ENCODE measurements at places on chromosomes 12 and 14.

DNA sequence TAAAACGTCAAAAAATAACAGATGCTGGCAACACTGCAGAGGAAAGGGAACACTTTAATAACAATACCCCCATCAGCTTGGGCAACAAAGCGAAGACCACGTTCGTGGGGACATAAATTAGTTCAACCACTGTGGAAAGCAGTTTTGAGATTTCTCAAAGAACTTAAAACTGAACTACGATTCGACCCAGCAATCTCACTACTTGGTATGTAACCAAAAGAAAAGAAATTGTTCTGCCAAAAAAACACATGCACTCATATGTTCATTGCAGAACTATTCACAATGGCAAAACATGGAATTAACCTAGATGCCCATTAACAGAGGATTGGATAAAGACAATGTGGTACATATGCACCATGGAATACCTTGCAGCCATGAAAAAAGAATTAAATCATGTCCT, 81.2 kb upstream of the RAP1B start:
- no peak for DNase-seq

GRCh38 chr14:60188115-60188514, 22.9 kb upstream of the DHRS7 start:
- peak; percentile 25 for DNase-seq

GRCh38 chr14:65961004-65961403, 525.2 kb upstream of the CCDC196 start:
- peak; percentile 57 for DNase-seq

DNA sequence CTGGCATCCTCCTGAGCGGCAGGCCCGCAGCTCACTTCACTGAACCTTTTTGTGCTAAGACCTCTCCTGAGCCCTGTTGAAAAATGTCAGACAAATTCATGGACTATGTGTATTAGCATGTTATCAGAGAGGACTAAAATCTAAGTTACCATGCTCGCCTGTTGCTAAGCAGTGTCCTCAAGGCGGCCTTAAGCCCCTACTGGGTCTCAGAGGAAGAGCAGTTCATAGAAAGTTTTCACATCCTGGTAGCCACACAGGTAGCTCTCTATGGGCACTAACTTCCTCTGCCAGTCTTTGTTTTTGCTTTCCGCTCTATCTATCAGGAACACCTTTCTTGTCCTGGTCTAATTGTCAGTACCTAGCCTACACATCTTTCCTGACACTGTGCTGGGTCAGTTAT, 306.6 kb upstream of the MIS18BP1 start:
- DNase-seq, result no peak

- no peak for DNase-seq
These were observed 76.7 kb upstream of the ELK3 start for GRCh38 chr12:96117460-96117859.

DNA sequence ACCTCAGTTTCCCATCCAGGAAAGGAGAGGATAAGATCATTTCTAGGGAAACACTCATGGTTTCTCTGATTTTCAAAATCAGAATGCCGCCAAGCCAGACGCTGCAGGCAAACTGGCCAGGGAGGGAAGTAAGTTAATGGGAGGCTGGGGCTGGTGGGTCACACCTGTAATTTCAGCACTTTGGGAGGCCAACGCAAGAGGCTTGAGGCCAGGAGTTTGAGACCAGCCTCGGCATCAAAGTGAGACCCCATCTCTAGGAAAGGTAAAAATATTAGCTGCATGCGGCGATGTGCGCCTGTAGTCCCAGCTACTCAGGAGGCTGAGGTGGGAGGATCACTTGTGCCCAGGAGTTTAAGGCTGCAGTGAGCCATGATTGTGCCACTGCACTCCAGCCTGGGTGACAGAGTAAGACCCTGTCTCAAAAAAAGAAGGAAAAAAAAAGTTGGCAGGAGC, 587 bp downstream of the SELPLG start:
- no peak for DNase-seq

DNA sequence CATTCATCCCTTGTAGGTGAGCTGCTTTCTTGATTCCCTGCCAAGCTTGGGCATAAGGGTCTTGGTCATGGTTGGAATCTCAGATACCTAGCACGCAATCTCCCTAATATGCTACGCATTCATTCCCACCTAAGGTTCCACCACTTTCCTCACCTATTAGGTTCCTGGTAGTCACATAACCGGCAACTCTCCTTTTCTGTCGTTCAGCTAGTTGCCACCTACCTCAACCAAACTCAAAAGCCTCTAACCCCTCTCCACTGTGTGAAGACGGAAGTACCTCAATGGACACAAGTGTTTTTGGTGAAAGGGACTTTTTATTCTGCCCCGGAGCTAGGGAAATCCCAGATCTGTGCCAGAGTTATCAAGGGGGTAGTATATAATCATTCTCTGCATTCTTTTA, 1.3 kb upstream of the TBC1D15 start:
- no peak for DNase-seq

DNA sequence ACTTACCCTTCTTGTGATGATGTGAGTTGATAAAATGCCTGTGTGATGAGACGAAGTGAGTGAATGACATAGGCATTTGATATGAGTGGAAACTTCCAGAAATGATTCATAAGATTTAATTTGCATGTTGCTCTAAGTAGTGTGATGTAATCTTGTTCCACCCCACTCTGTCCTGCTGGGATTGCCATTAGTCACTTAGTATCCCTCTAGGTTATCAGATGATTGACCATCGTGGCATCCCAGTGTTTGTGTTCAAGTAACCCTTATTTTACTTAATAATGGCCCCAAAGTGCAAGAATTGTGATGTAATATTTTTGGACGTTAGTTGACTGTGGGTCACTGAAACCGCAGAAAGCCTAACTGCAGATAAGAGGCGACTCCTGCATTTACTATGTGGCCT, 214.4 kb upstream of the DIO2 start:
- DNase-seq, result no peak

- peak; percentile 44 for DNase-seq
These were observed 1.0 kb downstream of the CACNA2D4 start for GRCh38 chr12:1917172-1918070.

GRCh38 chr14:65879248-65880009, 466.9 kb downstream of the FUT8 start:
- peak; percentile 6 for DNase-seq

DNA sequence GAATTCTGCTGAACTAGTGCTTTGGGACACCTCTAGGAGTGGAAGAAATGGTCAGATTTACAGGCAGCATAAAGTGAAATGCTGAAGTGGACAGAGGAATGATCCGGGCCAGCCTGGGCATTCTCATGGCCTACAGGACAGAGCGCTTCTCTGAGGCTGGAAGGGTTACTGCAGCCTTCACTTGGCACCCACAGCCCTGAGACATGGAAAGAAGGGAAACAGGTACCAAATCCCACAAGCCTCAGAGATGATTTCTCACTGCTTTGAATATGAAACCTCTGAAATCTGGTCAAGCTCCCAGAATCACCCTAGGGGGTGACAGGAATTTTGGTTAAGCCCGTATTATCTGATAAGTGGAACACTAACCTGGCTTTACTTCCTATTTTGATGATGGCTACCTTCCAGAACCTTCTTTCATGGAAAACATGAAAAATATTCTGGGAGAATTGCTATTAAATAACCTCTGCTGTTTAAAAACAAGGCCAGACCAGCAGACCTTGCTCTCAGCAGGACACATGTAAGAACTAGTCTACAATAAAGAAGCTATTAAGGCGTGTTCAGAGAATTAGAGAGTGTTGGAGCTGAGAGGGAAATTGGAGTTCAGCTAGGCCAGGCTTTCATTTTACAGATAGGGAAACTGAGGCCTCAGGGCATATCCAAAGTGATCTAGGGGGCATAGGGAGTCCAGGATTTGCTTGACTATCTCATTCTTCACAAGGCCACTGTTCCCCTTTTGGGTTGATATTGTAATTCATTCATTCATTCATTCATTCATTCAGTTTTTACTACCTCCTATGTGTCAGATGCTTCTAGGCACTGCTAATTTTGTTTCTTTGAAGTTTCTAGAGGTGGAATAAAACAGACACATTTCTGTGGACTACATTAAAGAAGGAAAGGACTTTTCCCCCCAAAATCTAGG, 281.5 kb downstream of the ZFP36L1 start:
- no peak for DNase-seq

DNA sequence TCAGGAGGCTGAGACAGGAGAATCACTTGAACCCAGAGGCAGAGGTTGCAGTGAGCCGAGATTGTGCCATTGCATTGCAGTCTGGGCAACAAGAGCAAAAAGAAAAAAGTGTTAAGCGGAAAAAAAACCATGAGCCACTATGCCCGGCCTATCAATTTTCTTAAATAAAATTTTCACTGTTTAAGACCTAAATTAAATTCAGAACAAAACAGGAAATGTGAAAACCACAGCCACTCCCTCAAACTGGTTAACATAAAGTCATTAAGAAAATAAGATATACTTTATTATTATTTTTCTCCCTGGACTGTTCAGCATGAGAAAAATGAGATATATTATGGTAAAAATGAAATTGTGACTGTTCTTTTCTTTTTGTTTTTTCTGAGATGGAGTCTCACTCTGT, 44.6 kb upstream of the GCH1 start:
- no peak for DNase-seq

- DNase-seq, result no peak
These were observed 102.5 kb upstream of the PTPRB start for GRCh38 chr12:70739756-70740155.

GRCh38 chr12:97756066-97756666, 293.6 kb downstream of the RMST start:
- no peak for DNase-seq

- DNase-seq, result peak; percentile 41
These were observed 9.9 kb downstream of the BCL7A start for GRCh38 chr12:122031342-122032216.

GRCh38 chr14:68811171-68811570, 18.3 kb upstream of the ZFP36L1 start:
- DNase-seq, result no peak

- DNase-seq, result no peak
These were observed 39.8 kb downstream of the TMTC3 start for GRCh38 chr12:88181881-88182280.

DNA sequence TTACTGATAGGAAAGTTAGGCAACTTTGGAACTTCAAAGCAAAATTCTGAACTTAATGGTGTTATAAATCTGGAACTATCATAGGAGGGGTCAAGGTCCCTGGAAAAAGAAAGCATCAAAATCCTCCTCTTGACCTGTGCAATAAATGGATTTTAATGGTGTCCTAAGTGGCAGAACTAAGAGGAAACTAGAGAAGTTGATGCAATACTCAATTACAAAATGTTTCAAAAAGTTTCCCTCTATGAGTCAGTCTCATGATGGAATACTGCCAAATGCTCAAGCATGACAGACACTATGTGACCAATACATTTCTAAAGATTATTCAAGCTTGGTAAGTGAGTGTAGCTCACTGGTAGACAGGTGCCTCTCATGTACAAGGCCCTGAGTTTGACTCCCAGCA, 47.7 kb upstream of the ERGIC2 start:
- DNase-seq, result peak; percentile 59

GRCh38 chr12:115230606-115231005, 546.6 kb upstream of the TBX3 start:
- DNase-seq, result no peak

DNA sequence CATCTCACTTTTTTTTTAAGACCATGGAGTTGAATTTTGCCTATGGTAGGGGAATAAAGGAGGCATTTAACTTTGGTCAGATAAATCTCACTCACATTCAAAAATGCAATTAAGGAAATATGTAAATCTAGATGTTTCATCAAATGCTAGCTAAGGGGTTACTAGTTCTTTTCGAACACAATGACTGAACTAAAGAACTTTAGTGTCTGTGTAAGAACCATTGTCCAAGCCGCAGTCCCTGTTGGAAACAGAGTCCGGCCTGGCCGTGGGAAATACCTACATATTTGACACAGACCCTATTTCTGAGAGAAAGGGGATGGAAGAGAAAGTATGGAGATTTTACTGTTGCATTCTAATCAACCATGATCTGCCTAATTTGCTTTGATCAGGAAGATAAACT, 17.4 kb downstream of the LGR5 start:
- DNase-seq, result no peak

DNA sequence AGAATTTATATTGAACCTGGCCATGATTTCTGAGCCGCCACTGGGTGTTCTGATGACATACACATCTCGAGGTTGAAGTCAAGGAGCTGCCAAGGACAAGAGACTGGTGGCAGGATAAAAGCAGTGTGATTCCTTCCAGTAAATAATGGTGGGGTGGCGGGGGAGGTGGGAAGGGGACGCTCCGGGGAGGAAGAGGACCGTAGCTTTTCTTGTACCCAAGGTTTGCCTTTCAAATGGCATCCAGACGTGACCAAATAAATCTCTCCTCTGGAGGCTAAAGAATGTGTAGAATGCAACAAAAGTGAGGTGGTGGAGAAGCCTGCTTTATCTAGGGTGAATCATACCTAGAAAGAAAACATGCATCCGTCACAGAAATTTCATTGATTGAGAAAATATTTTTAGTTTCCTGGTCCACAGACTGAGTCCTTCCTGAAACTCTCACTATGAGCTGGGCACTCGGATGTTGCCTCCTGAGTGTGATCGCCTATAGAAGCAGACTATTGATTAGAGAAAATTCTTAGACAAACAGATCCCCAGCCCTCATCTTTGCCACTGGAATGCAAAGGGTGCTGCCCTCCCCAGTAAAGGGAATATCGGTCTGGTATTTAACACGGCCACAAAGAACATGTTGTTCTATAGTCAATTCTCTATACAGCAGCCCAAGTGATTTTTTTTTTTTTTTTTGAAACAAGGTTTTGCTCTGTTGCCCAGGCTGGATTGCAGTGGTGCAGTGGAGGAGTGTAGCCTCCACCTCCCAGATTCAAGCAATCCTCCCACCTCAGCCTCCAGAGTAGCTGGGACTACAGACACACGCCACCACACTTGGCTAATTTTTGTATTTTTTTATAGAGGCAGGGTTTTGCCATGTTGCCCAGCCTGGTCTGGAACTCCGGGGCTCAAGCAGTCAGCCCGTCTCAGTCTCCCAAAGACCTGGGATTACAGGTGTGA, 112.1 kb downstream of the DPF3 start:
- DNase-seq, result no peak

DNA sequence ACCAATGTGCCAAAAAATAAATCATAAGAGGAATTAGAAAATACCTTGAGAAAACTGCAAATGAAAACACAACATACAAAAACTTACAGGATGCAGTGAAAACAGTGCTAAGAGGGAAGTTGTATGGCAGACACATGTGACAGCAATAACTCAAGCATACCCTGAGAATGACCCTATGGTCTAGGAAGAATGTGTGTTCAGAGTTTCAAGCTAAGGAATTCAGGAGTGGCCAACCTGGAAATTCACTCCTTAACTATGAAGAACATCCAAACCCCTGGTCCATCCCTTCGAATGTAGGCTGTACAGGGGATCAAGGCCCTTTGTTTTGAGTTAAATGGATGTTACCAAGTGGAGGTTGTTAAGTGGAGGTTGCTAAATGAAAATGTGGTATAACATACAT, 16.7 kb upstream of the TTC9 start:
- no peak for DNase-seq

DNA sequence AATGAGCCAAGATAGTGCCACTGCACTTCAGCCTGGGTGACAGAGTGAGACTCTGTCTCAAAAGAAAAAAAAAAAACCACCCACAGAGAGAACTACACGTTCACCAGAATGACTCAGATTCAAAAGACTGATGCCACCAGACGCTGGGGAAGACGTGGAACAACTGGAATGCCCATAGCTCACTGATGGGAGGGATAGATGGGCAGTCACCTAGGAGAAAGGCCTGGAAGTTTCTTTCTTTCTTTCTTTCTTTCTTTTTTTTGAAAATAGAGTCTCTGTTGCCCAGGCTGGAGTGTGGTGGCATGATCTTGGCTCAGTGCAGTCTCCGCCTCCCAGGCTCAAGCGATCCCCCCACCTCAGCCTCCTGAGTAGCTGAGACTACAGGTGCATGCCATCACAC, 10.0 kb upstream of the KLC1 start:
- DNase-seq, result no peak

GRCh38 chr14:71748196-71748595, 184.0 kb upstream of the RGS6 start:
- no peak for DNase-seq

All from Kasumi-1 (cell line).